Activated CD8-positive, alpha-beta T cell treated with anti-CD3 and anti-CD28 coated beads for 36 hours (primary cell): ENCODE measurements at places on chromosomes 12 and 14. TPM values are rescaled to one million over a fixed set of nuclear protein-coding genes. Genes with fewer than 3 reads are reported as not detected.

DNA sequence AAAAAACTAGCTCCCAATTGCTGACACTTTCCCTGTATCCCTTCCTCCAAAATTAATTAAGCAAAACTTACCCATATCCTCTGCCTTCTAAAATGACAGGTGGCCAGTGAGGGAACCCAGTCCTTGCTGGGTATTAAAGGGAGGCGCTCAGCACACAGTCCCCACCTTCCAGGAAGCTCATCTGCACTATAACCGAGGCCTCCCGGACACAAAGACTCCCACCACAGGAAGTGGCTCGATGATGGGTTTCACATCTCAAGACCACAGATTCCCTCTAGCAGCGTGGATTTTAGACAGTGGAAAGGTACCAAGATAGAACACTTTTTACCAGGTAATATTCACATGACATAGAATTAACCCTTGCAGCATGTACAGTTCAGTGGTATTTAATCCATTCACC is 126.8 kb upstream of the NCOR2 start:
- H3K27ac ChIP-seq = no peak overlapping the region
- no peak overlapping the region for H3K4me3 ChIP-seq

DNA sequence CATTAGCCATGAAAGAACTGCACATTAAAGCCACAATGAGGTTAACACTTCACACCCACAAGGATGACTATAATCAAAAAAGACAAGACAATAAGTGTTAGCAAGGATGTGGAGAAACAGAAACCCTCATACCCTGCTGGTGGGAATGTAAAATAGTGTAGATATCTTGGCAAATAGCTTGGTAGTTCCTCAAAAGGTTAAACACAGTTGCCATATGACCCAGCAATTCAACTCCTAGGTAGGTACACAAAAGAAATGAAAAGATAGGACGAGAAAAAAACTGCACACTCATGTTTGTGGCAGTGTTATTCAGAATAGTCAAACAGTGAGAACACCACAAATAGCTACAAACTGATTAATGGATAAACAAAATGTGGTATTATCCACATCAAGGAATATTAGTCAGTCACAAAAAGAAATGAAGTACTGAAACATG is 93.5 kb downstream of the ATXN2 start:
- DNase-seq = peak; percentile 7
- no peaks in the 10 kb centered on the region for H3K27me3 ChIP-seq
- no peak overlapping the region for H3K4me3 ChIP-seq
- peaks cover 12% of the 10 kb centered on the region for H3K4me1 ChIP-seq

DNA sequence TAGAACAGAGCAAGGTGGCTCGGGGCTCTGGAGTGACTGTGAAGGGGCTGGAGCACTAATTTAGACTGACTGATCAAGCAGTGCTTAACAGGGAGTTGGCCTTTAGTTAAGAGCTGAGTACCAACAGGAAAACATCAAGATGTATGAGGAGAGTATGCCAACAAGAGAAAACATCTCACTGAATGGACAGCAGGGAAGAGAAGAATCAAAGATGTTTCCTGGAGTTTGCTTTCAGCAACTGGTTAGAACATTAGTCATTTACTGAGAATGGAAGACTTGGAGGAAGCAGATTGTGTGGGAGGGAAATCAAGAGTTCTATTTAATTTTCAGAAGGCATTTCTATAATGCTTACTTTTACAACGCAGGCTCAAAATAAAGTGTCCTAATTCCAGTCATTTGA is 259.3 kb downstream of the ADAMTS20 start:
- no peaks in the 10 kb centered on the region for H3K36me3 ChIP-seq
- H3K4me1 ChIP-seq = no peaks in the 10 kb centered on the region
- H3K27ac ChIP-seq = no peak overlapping the region

- H3K36me3 ChIP-seq = no peaks in the 10 kb centered on the region
- H3K4me3 ChIP-seq = no peak overlapping the region
- H3K27me3 ChIP-seq = peaks cover 20% of the 10 kb centered on the region
- peak; percentile 22 for DNase-seq
Measured at GRCh38 chr14:96588410-96589257, 86.5 kb downstream of the PAPOLA start.

DNA sequence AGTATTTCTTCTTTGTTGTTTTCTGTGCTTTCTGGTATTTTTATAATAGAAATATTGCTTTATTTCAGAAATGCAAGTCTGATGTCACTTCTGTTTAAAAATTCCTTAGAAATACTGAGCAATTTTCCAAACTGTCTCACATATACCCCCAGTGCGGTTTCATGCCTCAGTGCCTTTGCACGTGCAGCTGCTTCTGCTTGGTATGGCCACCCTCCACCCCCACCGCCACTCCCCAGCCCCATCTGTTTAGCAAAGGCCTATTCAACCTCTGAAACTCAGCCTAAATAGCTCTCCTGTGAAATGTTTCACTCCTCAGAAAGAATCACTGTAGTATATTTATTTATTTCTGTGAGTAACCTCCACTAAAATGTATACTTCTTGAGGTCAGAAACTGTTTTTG is 52.3 kb downstream of the PPM1H start:
- H3K4me1 ChIP-seq = no peaks in the 10 kb centered on the region
- no peaks in the 10 kb centered on the region for H3K36me3 ChIP-seq
- no peak overlapping the region for H3K4me3 ChIP-seq
- no peak for DNase-seq

- no peak for DNase-seq
- H3K4me3 ChIP-seq = peak overlapping the region; percentile 80
- H3K27ac ChIP-seq = peak overlapping the region; percentile 50
- H3K4me1 ChIP-seq = peaks cover 33% of the 10 kb centered on the region
Measured at GRCh38 chr12:42144158-42144407, 591 bp downstream of the GXYLT1 start.

GRCh38 chr12:3250576-3250975 is 173.4 kb downstream of the TSPAN9 start:
- no peaks in the 10 kb centered on the region for H3K36me3 ChIP-seq
- H3K27ac ChIP-seq = no peak overlapping the region
- H3K4me1 ChIP-seq = peaks cover 5% of the 10 kb centered on the region
- no peak for DNase-seq

DNA sequence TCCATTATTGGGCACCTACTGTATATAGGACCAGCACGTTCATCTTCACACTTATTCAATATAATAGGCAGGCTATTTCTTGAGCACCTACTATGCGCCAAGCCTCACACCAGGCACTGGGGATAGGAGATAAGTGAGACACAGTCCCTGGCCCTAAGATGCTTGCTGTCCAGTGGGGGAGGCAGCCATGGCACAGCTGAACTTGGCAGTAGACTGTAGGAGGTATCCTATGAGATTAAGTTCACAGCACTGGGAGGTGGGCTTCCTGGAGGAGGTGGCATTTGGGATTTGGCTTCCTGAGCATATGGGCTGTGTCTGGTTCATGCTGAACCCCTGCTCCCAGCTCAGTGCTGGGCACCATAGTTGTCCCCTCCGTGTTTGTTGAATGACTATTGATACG is 65.1 kb downstream of the MVK start:
- no peaks in the 10 kb centered on the region for H3K36me3 ChIP-seq
- no peak for DNase-seq
- H3K27ac ChIP-seq = no peak overlapping the region

DNA sequence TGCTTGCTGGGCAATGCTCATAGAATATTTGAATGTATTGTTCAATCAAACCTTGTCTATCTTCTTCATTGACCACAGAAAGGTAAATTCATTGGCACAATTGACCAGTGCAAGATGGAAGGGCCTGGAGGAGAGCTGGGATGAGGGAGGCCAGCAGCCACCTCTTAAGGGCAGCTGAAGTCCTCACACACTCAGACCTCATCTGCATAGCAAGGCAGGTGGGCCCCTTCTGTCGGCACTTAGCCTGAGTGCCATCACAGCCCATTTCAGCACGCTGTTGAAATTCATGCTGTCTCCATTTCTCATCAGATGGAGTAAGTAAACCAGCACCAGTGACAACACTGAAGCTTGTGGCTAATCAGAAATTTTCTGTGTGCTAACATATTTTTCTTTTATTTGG is 25.4 kb upstream of the HMGA2 start:
- H3K27me3 ChIP-seq = no peaks in the 10 kb centered on the region
- H3K27ac ChIP-seq = no peak overlapping the region
- H3K36me3 ChIP-seq = no peaks in the 10 kb centered on the region
- no peaks in the 10 kb centered on the region for H3K4me1 ChIP-seq

- peaks cover 24% of the 10 kb centered on the region for H3K4me1 ChIP-seq
- H3K27me3 ChIP-seq = no peaks in the 10 kb centered on the region
- peaks cover 31% of the 10 kb centered on the region for H3K36me3 ChIP-seq
- H3K27ac ChIP-seq = peak overlapping the region; percentile 92
- DNase-seq = peak; percentile 53
- H3K4me3 ChIP-seq = peak overlapping the region; percentile 91
Measured at GRCh38 chr14:105398726-105399465, 558 bp downstream of the TEX22 start.

GRCh38 chr12:43824207-43824775 is 11.6 kb upstream of the TMEM117 start:
- no peak overlapping the region for H3K4me3 ChIP-seq
- H3K27ac ChIP-seq = no peak overlapping the region
- H3K4me1 ChIP-seq = no peaks in the 10 kb centered on the region
- H3K27me3 ChIP-seq = no peaks in the 10 kb centered on the region
- DNase-seq = no peak

DNA sequence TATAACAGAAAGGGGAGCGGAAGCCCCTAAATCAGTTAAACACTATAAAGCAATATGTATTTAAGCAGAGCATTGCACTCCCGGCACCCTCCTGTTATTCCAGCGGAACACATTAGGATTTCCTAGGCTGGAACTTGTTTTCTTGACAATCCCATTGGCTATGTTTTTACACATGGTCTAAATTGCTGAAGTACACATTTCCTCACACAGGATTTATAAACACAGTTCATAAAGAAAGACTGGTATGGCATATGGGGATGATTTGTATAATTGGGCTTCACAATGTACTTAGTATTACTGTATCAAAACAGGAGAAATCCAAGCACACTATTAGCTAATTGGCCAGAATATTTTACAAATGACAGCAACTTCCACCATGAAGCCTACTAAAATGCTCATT is 23.3 kb downstream of the PAX9 start:
- H3K27ac ChIP-seq = no peak overlapping the region
- H3K36me3 ChIP-seq = no peaks in the 10 kb centered on the region
- no peak overlapping the region for H3K4me3 ChIP-seq
- H3K4me1 ChIP-seq = no peaks in the 10 kb centered on the region

DNA sequence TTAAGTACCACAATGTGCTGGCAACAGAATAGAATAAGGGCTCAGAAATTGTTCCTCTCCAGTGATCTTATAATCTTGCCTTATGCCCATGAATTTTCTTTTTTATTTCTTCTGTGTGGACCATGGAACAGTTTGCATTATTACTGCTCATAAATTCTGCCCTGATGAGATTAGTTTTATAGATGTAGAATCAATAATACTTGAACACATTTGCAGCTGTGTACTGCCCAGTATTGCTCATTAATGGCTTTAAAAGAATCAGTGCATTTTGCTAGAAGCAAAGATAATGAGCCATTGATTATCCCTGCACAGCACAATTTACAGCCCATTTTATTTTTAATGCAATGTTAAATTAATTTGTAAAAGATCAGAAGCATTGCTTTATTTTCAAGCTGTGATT is 172.3 kb upstream of the STXBP6 start:
- no peak overlapping the region for H3K27ac ChIP-seq
- H3K4me1 ChIP-seq = no peaks in the 10 kb centered on the region
- H3K27me3 ChIP-seq = peaks cover 1% of the 10 kb centered on the region
- DNase-seq = no peak
- H3K36me3 ChIP-seq = no peaks in the 10 kb centered on the region
- H3K4me3 ChIP-seq = no peak overlapping the region

GRCh38 chr12:123886931-123887582 is 85.6 kb downstream of the CCDC92 start:
- H3K4me3 ChIP-seq = no peak overlapping the region
- no peak for DNase-seq
- no peaks in the 10 kb centered on the region for H3K4me1 ChIP-seq
- no peaks in the 10 kb centered on the region for H3K27me3 ChIP-seq

ERP27 gene
- total RNA-seq = 2.3 TPM

LRRC74A gene
- total RNA-seq = not detected

SIX1 gene
- total RNA-seq = not detected

CACNA2D4 gene
- 4.2 TPM for total RNA-seq

SCNN1A gene
- total RNA-seq = 3.8 TPM

SERPINA9 gene
- not detected for total RNA-seq

PRH2 gene
- not detected for total RNA-seq
